T-helper 1 cell treated with Interleukin-12 subunit alpha and Interleukin-12 subunit beta and Interleukin-4 antibody, amounts not matched to agents 30 ng/mL and 1 ng/mL, for 36 hours (primary cell): ENCODE measurements at places on chromosomes 16 and 17. TPM values are rescaled to one million over a fixed set of nuclear protein-coding genes. Genes with fewer than 3 reads are reported as not detected.

The MT1M gene
- not detected in 2 replicates for total RNA-seq

The TSNAXIP1 gene
- 0.32 and 0.61 TPM in 2 replicates for total RNA-seq

The CCL23 gene
- total RNA-seq = not detected in 2 replicates

The COPS3 gene
- 92.4 and 95.8 TPM in 2 replicates for total RNA-seq

The KCNJ12 gene
- total RNA-seq = not detected in 2 replicates

The RNFT1 gene
- total RNA-seq = 24.4 and 26.6 TPM in 2 replicates

The HOXB13 gene
- not detected in 2 replicates for total RNA-seq

The RHBDF1 gene
- total RNA-seq = 0.59 TPM in 1 of 2 replicates, not detected in the other

The STH gene
- not detected in 2 replicates for total RNA-seq

The OTOP3 gene
- total RNA-seq = not detected in 2 replicates

The TRAPPC2L gene
- total RNA-seq = 50.0 and 63.3 TPM in 2 replicates

The AXIN2 gene
- 2.8 and 3.0 TPM in 2 replicates for total RNA-seq

The FAM234A gene
- 17.1 and 23.2 TPM in 2 replicates for total RNA-seq

The DDX19B gene
- total RNA-seq = 29.1 and 35.3 TPM in 2 replicates

The CCDC144A gene
- total RNA-seq = 3.1 and 3.5 TPM in 2 replicates

The CIAPIN1 gene
- total RNA-seq = 67.4 and 70.8 TPM in 2 replicates

The ADCY9 gene
- total RNA-seq = 10.2 and 13.6 TPM in 2 replicates

The CBX2 gene
- total RNA-seq = 2.5 and 2.8 TPM in 2 replicates

The TBC1D16 gene
- 0.85 and 0.88 TPM in 2 replicates for total RNA-seq

The GPR142 gene
- not detected in 2 replicates for total RNA-seq

The PITPNM3 gene
- 0.83 and 1.0 TPM in 2 replicates for total RNA-seq

The ACSM2A gene
- not detected in 2 replicates for total RNA-seq

The EFNB3 gene
- total RNA-seq = 0.05 TPM in 1 of 2 replicates, not detected in the other

The MIEF2 gene
- total RNA-seq = 8.9 TPM in 2 replicates
